ENCODE measurements at places on chromosomes 6 and 20.

DNA sequence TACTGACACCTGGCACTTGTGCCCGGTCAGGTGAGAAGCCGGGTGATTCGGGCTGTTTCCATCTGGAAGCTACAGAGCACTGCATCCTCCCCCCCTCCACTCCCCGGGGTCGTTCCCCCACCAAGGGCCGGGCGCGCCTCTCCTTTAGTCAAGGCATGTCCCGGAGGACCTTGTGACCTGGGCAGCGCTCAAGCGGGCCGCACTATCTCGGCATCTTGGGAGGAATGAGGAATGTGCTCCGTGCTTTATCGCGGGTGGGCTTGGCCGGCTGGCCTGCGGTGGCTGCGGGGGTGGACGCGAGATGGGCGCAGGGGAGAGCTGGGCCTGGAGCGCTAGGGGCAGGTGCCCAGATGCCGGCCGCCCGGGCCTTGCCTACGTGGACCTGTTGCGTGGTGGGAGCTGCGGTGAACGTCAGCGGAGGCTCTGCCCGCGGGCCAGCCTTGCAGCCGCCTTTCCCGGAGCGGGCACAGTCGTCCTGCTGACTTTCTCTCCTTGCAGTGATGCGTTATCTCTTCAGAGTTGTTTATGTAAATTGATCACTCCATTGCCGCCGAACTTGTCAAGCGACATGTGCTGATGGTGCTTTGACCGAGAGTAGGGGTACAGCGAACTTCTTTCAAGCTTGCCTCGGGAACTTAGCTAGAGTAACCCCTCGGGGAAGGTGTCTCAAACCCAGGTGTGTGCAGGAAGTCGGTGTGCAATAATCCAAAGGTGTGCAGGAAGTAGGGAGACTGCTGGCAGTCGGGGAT is 1.1 kb downstream of the LRRC1 start:
- DNase-seq, result no peak

- DNase-seq, result no peak
Measured at GRCh38 chr20:35559042-35559693, 17.3 kb downstream of the ERGIC3 start.

DNA sequence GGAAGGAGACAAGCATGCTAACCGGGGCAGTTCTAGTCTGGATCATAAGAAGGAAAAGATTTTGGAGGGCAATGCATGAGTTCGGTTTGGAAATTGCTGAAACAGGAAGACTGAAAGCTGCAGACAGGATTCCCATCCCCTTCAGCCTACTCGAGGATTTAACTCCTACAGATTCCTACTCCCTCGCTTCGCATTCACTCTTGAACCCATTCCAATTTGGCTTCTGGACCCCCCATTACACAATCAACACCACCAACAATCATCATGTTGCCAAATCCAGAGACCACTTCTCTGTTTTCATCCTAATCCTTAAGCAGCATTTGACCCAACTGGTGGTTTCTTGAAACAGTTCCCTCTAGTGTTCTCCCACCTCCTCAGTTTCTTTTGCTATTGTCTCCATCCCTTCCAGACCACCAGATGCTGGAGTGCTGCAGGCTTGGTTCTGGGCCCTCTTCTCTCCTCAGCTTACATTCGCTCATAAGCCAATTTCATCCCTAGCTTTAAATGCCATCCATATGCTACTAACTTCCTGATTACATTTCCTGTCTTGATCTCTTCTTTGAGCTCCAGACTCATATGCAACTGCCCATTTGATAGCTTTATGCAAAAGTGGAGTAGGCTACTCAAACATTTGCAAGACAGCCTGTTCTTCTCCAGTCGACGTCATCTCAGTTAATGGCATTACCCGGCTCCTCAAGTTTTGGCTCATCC is 66.5 kb downstream of the DTNBP1 start:
- DNase-seq, result no peak

GRCh38 chr6:3260772-3261517 is 2.2 kb downstream of the PSMG4 start:
- no peak for DNase-seq

- DNase-seq, result peak; percentile 65
Measured at GRCh38 chr6:112086744-112087135, 542 bp downstream of the TUBE1 start.

DNA sequence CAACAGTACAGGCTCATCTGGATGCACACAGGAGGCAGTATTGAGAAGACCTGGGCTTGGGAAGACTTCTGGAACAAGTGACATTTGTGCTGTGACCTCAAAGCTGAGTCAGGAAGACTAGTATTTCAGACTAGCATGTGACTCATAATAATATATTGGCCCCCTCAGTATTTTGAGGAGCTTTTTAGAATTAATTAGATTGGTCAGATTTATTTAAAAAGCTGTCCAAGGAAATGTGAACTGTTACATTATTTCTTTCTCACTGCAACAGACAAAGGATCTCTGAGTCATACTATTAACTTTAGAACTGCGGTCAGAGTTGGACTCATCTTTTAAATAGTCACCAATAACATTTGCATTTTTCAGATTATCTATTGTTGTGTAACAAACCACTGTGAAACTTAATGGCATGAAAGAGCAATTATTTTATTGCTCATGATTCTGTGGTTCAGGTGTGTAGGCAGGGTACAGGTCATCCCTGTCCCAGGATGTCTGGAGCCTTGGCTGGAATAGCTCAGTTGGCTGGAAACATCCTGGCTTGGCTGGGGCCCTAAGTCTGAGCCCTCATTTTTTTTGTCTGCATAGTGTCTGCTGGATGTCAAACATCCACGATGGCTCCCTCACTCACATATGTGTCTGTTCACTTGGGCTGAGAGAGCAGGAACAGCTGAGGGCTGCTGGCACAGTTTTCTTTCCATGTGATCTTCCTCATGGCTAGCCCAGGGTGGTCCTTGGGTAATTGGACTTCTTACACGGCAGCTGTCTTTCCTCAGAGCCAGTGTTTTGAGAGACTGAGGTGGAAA is 46.9 kb downstream of the MAP3K4 start:
- peak; percentile 97 for DNase-seq

- DNase-seq, result no peak
Measured at GRCh38 chr6:137870744-137871247, 3.7 kb downstream of the TNFAIP3 start.

DNA sequence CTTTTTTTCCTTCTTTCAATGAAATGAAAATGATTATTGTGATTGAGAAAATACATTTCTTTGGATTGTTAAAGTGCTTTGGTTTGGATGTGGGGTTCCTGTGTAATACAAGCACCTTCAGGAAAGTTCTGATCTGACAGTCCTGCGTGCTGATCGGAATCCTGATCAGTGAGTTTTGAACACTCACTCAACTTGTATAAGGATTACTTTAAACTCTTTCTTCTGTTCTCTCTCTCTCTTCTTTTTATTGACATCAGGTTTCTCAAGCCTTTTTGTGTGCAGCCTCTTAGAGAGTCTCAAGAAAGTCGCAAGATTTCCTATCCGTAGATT is 710 bp downstream of the TINAG start:
- DNase-seq, result no peak

GRCh38 chr6:163730246-163731210 is 316.0 kb downstream of the QKI start:
- no peak for DNase-seq

DNA sequence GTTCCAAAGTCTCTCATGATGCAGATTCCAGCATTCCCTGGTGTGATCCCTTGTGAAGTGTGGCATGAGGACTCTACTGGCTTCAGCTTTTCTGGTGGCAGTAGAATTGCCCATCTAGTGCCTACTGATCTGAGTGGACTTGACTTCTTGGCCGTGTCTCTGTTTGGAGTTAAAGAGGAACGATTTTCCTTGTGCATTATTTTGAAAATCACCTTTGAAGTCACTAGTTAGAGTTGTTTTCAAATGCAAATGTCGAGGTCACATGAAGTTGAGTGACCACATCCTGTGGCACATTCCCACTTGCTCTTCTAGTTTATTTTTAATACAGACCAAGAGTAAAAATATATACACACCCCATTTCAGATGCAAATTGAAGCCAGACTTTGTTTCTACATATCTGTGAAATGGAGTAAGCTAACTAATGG is 270.7 kb upstream of the TAB2 start:
- DNase-seq, result peak; percentile 51

GRCh38 chr6:163333701-163334663 is 80.5 kb upstream of the QKI start:
- no peak for DNase-seq

GRCh38 chr6:46509981-46510510 is 18.8 kb upstream of the RCAN2 start:
- DNase-seq, result no peak

GRCh38 chr6:139010674-139011073 is 17.9 kb upstream of the ABRACL start:
- DNase-seq, result no peak

- DNase-seq, result no peak
Measured at GRCh38 chr20:57874141-57874540, 164.3 kb upstream of the PMEPA1 start.

- no peak for DNase-seq
Measured at GRCh38 chr6:109892451-109893435, 85.4 kb upstream of the GPR6 start.

DNA sequence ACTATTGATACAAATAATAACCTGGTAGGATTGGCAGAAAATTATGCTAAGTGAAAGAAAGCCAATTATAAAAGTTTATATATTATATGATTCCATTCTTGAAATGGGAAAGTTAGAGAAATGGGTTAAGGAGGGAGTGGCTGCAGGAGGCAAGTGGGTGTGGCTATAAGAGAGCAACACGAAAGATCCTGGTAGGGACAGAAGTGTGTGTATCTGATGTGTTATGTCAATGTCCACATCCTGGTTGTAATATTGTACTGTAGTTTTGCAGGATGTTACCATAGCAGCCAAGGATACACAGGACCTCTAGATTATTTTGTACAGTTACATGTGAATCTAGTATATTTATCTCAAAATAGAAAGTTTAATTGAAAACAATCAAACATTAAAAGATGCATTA is 46.8 kb downstream of the SNX5 start:
- DNase-seq, result no peak

- DNase-seq, result no peak
Measured at GRCh38 chr6:135054226-135054568, 425 bp downstream of the HBS1L start.

DNA sequence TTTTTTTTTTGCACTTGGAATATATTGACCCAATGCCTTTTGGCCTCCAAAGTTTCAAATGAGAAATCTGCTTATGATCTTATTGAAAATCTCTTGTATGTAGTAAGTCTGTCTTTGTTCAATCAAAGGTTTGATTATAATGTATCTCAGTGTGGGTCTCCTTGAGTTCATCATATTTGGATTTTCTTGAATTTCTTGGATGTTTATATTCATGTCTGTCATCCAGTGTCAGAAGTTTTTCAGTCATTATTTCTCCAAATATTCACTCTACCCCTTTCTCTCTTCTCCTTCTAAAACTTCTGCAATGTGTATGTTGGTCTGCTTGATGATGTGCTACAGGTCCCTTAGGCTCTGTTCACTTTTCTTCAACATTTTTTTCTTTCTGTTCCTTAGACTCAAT is 95.9 kb upstream of the PTPRK start:
- no peak for DNase-seq

DNA sequence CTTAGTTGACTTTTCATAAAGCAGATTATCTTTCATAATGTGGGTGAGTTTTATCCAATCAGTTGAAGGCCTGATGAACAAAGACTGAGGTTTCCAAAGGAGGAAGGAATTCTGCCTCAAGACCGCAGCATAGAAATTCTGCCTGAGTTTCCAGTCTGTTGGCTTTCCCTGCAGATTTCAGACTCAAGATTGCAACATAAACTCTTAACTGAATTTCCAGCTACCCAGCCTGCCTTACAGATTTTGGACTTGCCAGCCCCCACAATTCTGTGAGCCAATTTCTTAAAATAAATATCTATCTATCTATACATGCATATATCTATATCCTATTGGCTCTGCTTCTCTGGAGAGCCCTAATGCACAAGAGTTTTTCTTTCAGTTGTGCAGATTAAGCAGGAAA is 57.3 kb upstream of the SMLR1 start:
- no peak for DNase-seq

- DNase-seq, result peak; percentile 92
Measured at GRCh38 chr20:54257071-54257816, 49.4 kb downstream of the PFDN4 start.

DNA sequence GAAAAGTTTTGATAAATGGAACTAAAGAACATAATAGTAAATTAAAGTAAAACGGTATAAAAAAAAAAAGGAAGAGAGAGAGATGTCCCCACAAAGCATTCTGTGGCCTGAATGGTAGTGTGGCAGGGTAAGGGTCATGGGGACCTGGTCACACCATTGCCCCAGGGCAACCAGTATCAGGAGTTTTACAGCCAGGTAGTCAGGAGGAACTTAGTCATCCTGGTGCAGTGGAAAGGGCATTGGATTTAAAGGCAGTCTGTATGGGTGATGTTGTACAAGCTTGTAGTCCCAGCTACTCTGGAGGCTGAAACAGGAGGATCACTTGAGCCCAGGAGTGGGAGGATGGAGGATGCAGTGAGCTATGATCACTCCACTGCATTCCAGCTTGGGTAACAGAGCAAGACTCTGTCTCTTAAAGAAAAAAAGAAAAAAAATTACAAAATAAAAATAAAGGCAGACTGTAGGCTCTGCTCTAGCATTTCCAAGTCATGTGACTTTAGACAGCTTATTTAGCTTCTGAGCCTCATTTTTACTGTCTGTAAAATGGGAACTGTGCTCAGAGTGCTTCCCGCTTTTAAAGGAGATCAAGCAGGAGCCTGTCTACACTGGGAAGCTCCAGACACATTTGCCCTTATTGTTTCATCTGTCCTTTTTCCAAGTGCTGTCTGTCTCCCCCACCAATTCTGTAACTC is 112.8 kb upstream of the ARMC2 start:
- DNase-seq, result no peak

DNA sequence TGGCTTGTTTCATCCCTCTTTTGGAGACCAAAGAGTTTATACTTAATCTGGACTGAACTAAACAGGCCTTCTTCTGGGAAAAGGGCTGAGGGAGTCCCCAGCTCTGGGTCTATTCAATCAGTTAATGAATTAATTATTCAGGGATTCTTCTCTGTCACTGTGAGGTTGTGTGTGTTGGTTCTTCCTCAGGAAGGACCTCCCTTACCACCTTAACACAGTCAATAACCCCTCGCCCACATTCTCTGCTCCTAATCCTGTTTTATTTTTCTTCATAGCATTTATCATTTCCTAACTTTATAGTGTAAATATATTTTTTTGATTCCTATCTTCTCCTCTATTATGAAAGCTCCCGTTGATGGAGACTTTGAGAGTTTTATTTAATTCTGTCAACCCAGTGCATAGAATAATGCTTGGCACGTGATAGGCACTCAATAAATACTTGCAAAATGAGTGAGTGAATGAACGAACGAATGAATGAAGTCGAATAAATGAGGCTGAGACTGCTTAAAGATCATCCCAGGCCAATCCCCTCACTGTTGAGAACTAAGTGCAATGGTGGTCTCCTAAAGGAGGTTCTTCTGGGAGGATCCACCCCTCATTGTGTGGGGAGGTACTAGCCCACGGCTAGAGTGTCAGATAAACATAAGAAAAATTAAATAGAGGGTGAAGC is 179.6 kb upstream of the JARID2 start:
- DNase-seq, result no peak

GRCh38 chr6:35722121-35722761 is 14.6 kb upstream of the ARMC12 start:
- no peak for DNase-seq

GRCh38 chr6:147205690-147206600 is 1.7 kb downstream of the STXBP5 start:
- no peak for DNase-seq

- no peak for DNase-seq
Measured at GRCh38 chr6:16493112-16493511, 254.7 kb downstream of the GMPR start.

- peak; percentile 84 for DNase-seq
Measured at GRCh38 chr6:80932359-80932758, 820.1 kb downstream of the TENT5A start.

- DNase-seq, result no peak
Measured at GRCh38 chr6:41784581-41785171, 2.8 kb upstream of the TOMM6 start.

GRCh38 chr20:23084845-23085365 is 1.2 kb downstream of the CD93 start:
- DNase-seq, result no peak
